ENCODE measurements at places on chromosomes 2 and 18. TPM values are rescaled to one million over a fixed set of nuclear protein-coding genes. Genes with fewer than 3 reads are reported as not detected.

DNA sequence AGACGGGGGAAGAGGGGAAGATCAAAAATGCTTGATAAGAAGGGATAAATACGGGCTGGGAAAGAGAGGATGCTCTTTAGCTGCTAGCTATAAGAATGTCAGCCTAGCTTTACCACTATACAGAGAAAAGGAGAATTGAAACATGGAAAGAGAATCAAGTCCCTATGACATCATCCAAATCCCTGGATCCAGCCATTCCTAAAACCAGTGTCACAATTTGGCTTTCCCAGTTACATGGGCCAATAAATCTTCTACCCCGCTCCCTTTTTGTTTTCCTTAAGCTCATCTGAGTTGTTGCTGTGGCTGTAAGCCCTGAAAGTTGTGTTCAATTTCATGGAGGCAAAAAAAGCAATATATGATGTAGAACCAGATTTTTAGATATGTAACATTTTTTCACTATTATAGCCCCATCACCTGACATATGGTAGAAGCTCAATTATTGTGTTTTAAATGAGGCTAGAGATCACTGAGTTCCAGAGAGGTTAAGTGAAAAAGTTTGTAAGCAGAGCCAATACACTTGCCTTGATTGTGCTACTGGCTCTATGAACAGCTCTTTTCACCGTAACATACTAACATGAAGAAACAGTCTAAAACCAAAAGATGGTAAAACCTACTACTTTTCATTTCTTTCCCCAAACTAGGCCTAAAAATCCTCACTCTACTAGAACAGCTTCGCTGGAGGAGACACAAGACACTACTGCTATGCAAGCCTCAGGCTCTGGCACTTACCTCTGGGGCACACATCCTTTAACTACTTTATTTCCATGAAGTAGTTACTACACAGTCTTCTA is 4.3 kb downstream of the HNRNPLL start:
- peak overlapping the region; percentile 91 for H3K4me3 ChIP-seq
- H3K27ac ChIP-seq, result peak overlapping the region; percentile 31
- H3K4me1 ChIP-seq, result peaks cover 4% of the 10 kb centered on the region
- DNase-seq, result no peak
- H3K27me3 ChIP-seq, result no peaks in the 10 kb centered on the region
- H3K36me3 ChIP-seq, result no peaks in the 10 kb centered on the region

DNA sequence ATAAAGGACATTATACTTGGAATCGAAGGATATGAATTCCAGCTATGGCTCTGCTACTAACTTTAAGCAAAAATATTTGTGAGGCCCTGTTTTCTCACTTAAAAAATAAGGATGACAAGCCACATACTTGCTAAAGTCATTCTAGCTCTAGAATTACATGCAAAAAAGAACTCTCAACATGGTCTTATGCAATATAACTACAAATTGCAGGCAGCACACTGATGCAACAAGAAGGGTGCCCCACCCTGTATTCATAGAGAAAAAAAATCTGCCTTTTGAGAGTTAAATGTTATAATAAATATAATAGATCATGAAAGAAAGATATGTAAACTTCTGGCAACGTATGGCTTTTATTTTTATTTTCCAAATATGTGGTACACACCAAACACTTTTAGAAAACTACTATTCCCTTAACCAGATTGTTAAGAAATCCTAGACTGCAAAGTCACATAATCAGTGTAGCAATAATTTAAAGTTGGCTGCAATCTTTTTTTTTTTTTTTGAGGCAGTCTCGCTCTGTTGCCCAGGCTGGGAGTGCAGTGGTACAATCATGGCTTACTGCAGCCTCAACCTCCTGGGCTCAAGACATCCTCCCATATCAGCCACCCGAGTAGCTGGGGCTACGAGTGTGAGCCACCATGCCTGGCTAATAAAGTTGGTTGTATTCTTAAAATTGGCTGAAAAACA is 40.2 kb upstream of the WDSUB1 start:
- H3K27ac ChIP-seq, result no peak overlapping the region
- no peak for DNase-seq
- peaks cover 42% of the 10 kb centered on the region for H3K36me3 ChIP-seq
- H3K4me3 ChIP-seq, result no peak overlapping the region
- H3K27me3 ChIP-seq, result no peaks in the 10 kb centered on the region

GRCh38 chr18:36307513-36307912 is 10.0 kb downstream of the FHOD3 start:
- H3K4me1 ChIP-seq, result no peaks in the 10 kb centered on the region
- H3K4me3 ChIP-seq, result no peak overlapping the region
- no peaks in the 10 kb centered on the region for H3K27me3 ChIP-seq
- H3K27ac ChIP-seq, result no peak overlapping the region
- no peaks in the 10 kb centered on the region for H3K36me3 ChIP-seq
- no peak for DNase-seq

GRCh38 chr2:43019536-43020183 is 206.7 kb downstream of the ZFP36L2 start:
- no peaks in the 10 kb centered on the region for H3K4me1 ChIP-seq
- H3K4me3 ChIP-seq, result no peak overlapping the region
- H3K36me3 ChIP-seq, result no peaks in the 10 kb centered on the region
- peak; percentile 50 for DNase-seq
- no peak overlapping the region for H3K27ac ChIP-seq

The VAMP8 gene
- total RNA-seq, result 10.0 TPM

Data from ascending aorta (tissue), 2 donors.